ENCODE measurements at places on chromosomes 2 and 18. TPM values are rescaled to one million over a fixed set of nuclear protein-coding genes. Genes with fewer than 3 reads are reported as not detected.

DNA sequence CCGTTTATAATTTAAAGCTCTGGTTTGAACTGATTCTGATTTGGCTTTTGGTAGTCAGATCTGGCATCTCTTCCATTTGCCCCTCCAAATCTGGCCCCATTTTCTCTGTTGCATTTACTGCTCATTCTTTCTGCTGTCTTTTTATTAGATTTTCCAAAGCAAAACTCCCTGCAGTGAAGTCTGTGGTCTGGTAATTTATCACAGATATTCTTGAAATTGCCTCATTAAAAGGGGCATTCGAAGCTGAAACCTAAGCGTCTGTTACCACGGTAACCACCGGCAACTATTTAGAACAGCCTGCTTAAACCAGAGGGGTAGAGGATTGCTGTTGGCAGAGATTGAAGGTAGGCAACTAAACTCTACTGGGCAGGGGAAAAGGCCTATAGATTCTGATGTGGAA, 111.5 kb upstream of the UPP2 start:
- no peak overlapping the region for H3K4me3 ChIP-seq
- no peaks in the 10 kb centered on the region for H3K27me3 ChIP-seq
- no peaks in the 10 kb centered on the region for H3K36me3 ChIP-seq

The IL36G gene
- total RNA-seq: not detected

DNA sequence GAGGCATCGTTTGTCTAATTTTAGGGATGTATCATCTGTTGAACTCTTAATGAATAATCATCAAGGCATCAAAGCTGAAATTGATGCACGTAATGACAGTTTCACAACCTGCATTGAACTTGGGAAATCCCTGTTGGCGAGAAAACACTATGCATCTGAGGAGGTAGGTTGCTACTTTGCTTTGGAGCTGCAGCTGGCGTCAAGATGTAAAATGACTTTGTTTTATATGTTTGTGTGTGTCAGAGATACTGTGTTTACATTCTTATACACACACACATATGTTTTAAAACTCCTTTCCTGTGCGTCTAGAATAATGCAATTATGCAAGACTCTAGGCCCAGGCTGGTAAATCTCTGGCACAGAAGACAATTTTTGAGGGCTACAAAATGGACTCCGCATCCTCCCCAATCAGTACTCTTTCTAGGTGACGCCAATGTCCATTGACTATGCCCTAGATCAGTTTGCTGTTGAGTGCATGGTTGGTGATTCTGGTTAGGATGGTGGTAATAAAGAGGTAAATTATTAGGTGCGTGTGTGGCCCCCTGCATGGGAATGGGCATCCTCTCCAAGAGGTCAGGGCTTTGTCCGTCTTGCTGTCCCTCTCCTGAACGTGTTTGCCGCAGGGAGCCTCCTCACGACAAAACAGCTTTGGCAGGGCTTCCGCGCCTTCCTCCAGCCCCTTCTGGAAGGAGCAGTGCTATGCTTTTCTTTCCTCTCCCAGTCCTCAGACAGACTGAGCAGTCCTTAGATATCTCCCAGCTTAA, 68.2 kb upstream of the EML6 start:
- peaks cover 93% of the 10 kb centered on the region for H3K36me3 ChIP-seq
- DNase-seq: no peak
- H3K4me1 ChIP-seq: peaks cover 34% of the 10 kb centered on the region
- H3K27me3 ChIP-seq: no peaks in the 10 kb centered on the region
- no peak overlapping the region for H3K27ac ChIP-seq
- no peak overlapping the region for H3K4me3 ChIP-seq

The LPIN2 gene
- total RNA-seq: 79.6 TPM

The LYPD6B gene
- total RNA-seq: 0.20 TPM

The SEMA4F gene
- 6.6 TPM for total RNA-seq

GRCh38 chr2:193272011-193272410, 1077.3 kb upstream of the TMEFF2 start:
- H3K27ac ChIP-seq: no peak overlapping the region
- no peak for DNase-seq
- no peaks in the 10 kb centered on the region for H3K27me3 ChIP-seq
- no peaks in the 10 kb centered on the region for H3K4me1 ChIP-seq
- H3K4me3 ChIP-seq: no peak overlapping the region
- H3K36me3 ChIP-seq: no peaks in the 10 kb centered on the region

The SCN2A gene
- total RNA-seq: not detected

The AOX1 gene
- total RNA-seq: 0.15 TPM

Data from activated CD4-positive, alpha-beta memory T cell treated with anti-CD3 and anti-CD28 coated beads, Interleukin-2, amount 10 ng/mL, durations not matched to agents 7 days and 5 days (primary cell).